ENCODE measurements at places on chromosomes 11 and 22. TPM values are rescaled to one million over a fixed set of nuclear protein-coding genes. Genes with fewer than 3 reads are reported as not detected.

TMEM41B gene
- 65.0 TPM for total RNA-seq

PTGDR2 gene
- total RNA-seq = not detected

NFAM1 gene
- not detected for total RNA-seq

PRDX5 gene
- 402 TPM for total RNA-seq

SLC7A4 gene
- total RNA-seq = 0.14 TPM

GDPD4 gene
- not detected for total RNA-seq

NXPE2 gene
- 0.14 TPM for total RNA-seq

NPAS4 gene
- total RNA-seq = not detected

KCNK4 gene
- not detected for total RNA-seq

OR2AT4 gene
- total RNA-seq = not detected

NXPE1 gene
- total RNA-seq = 0.09 TPM

C1QTNF5 gene
- total RNA-seq = 17.5 TPM

SC5D gene
- total RNA-seq = 39.8 TPM

CCDC90B gene
- total RNA-seq = 59.1 TPM

APLP2 gene
- 507 TPM for total RNA-seq

ACR gene
- not detected for total RNA-seq

PLET1 gene
- not detected for total RNA-seq

OR5T1 gene
- not detected for total RNA-seq

TSPAN32 gene
- total RNA-seq = under 0.01 TPM

ACRV1 gene
- total RNA-seq = not detected

TMPRSS13 gene
- total RNA-seq = not detected

RAD9A gene
- 2.4 TPM for total RNA-seq

CALCA gene
- total RNA-seq = not detected

IL17REL gene
- total RNA-seq = not detected

P4HA3 gene
- total RNA-seq = 35.9 TPM

OR5P2 gene
- total RNA-seq = not detected

BTBD18 gene
- not detected for total RNA-seq

SAA2 gene
- 0.28 TPM for total RNA-seq

CCDC81 gene
- 0.85 TPM for total RNA-seq

APLNR gene
- not detected for total RNA-seq

DAGLA gene
- total RNA-seq = 1.3 TPM

SMC1B gene
- not detected for total RNA-seq

ELFN2 gene
- 0.37 TPM for total RNA-seq

SPCS2 gene
- total RNA-seq = 9.7 TPM

CRYBA4 gene
- total RNA-seq = not detected

OR51I1 gene
- total RNA-seq = 0.28 TPM

TSPAN18 gene
- not detected for total RNA-seq

GPHA2 gene
- total RNA-seq = not detected

TRPC6 gene
- 0.09 TPM for total RNA-seq

SAA4 gene
- not detected for total RNA-seq

Data from smooth muscle cell of bladder (primary cell).